ENCODE measurements at places on chromosomes 3 and 15.

GRCh38 chr3:43373560-43373928 lies 87.2 kb downstream of the SNRK start:
- no peak for DNase-seq

DNA sequence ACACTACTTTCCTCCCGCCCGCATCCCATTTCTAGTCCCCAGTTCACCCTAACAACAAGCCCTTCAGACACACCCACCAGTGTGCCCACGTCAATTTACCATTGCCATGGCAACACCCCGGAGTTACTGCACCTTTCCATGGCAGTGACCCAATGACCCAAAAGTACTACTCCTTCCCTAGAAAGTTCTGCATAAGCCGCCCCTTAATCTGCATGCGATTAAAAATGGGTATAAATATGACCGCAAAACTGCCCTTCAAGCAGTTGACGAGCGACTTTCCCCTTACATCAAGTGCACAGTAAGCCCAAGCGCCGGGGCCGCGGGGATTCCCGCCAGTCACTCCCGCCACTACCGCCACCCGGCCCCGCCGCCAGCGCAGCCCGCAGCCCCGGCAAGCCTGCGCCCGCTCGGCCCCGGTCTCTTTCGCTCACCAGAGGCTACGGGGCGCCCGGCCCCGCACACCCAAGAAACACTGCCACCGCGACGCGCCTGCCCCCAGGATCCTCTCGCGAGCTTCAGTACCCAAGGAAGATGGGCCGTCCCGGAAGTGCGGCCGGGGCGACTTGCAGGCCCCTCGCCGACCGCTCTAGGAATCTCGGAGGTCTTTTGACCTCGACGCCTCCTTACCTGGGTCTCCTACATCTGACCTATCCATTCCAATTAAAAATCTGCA lies 27.2 kb upstream of the ZNF502 start:
- DNase-seq: peak; percentile 39

DNA sequence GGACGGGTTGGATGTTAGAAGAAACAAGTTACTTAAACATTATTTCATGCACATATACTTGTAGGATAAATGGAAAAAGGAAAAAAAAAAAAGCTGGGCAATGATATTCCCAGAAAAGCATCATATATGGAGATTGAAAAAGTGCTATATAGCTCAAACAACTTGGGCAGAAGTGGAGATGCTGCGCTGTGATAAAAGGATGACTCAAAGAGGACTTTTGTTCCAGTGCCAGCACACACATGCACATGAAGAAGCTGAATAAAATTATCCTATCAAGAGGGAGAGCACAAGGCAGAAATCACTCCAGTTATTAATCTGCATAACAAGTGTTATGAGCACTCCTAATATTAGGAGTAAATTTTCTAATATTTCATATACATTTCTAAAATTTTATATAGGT lies 30.9 kb downstream of the FRMD4B start:
- no peak for DNase-seq

DNA sequence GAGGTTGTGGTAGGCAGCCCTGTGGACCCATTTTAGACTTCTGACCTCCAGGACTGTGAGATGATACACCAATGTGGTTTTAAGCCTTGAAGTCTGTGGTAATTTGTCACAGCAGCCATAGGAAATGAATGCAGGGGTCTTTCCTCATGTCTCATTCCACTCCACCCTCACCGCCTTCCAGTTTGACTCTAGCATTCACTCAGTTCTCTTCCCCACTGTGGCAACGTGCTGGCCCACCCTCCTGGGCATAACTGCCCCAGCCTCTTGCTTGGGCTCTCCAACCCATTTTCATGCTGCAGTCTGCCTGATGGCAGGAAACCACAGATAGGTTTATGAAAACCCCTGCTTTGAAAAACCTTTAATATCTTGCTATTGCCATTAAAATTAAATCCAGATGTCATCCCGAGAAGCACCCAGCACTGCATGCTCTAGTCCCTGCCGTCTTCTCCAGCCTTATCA lies 7.3 kb upstream of the TRNT1 start:
- no peak for DNase-seq

DNA sequence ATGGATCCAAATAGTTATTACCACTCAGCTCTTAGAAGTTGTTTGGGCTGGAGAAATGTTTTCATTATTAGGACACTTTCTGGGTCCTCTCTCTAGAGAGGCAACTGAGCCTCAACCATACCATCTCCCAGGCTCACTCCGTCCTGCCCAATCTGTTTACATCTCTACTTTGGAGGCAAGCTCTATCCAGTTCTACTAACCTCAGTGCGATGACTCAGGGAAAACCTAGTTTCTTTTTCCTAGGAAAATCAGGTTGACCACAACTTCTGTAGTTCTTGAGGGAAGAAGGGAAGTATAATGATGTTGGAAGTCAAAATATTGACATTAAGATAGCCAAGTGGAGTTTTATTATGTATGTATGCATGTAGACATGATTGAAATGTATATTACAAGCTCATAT lies 40.4 kb downstream of the LPP start:
- no peak for DNase-seq

All from caudate nucleus (tissue), 63 donors.